ENCODE measurements at places on chromosomes 3 and 15. TPM values are rescaled to one million over a fixed set of nuclear protein-coding genes. Genes with fewer than 3 reads are reported as not detected.

The TIPARP gene
- total RNA-seq = 59.5 TPM

- DNase-seq = no peak
Observed at GRCh38 chr15:55422089-55422488, 13.8 kb downstream of the PIERCE2 start.

- peak; percentile 94 for DNase-seq
Observed at GRCh38 chr3:18424729-18425640, at the start of gene SATB1. Gene SATB1 (minus strand): TSS chr3:18425339. CDS start chr3:18420967, 4,372 bp downstream.

The TMEM202 gene
- total RNA-seq = not detected

- DNase-seq = no peak
Observed at GRCh38 chr15:47339800-47340570, 377.3 kb upstream of the SEMA6D start.

- DNase-seq = no peak
Observed at GRCh38 chr3:192284443-192285072, 442.8 kb downstream of the FGF12 start.

GRCh38 chr3:192449036-192449435 is 278.3 kb downstream of the FGF12 start:
- no peak for DNase-seq

DNA sequence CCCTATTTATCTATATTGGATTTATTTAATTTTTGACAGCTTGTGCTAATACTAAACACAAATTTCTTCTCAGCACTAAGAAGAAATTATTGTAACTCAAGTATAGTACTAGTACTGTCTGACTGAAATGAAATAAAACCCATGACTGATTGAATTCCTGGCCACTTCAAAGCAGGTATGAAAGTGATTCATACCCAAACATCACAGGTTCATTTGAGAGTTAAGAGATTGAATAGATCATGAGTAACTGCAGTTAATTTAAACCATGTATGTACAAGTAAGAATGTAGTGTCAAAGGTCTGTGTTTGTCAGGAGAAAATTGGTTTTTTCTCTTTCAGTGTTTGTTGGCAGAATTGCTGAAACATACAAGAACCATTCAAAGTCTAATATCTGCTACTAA is 332.0 kb upstream of the GRM7 start:
- DNase-seq = no peak

- peak; percentile 22 for DNase-seq
Observed at GRCh38 chr3:65524584-65524983, 514.1 kb downstream of the MAGI1 start.

DNA sequence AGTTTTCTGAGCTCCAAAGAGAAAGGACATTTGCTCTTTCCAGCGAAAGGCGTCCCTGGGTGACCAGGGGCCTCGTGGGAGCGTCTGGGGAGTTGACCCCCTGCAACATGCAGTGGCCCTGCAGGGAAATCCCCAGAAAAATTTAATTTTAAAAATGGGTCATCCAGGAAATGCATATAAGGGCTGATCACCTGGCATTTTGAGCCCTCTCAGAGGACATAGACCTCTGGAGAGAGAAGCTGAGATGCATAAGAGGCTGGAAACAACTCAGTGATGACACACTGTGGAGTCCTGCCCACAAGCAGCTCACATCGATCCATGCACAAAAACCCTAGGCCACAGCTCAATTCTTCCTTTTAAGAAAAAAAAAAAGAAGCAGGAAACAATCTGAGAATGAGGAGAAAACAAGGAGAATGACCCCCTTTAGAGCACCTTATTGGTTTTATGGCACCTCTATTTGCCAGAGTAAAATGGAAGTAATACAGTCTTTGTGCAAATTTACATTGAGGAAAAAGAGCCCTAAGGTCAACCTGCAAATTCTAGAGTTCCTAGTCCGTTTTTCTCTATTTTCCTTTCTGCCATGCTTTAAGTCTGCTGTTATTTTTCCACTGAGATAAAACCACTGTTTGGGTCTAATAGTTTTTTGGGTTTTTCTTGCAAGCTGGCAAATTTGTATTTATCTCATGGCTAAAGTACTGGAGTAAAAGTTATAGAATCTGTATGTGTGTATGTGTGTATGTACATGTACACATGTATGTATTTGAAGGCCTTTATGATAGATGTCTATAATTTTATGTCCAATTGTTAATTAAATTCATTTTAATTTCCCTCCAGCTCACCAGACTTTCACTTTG is 6.9 kb upstream of the BDH1 start:
- DNase-seq = no peak

DNA sequence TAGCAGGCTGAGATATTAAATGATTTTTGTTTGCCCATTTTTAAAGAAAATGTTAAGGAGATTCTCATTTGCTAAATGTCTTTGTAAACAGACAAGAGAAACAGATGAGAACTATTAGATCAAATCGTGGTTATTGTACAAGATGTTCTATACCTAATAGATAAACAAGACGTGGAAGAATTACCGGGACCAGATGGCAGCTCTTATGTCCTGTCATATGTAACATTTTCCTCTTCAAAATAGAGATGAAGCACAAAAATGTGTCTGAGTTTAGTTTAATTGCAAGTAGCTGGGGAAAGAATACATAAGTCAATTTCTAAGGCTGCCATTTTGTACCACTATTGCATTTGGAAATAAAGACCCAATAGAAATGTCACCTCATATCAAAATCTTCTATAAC is 553.7 kb downstream of the TUSC7 start:
- no peak for DNase-seq

GRCh38 chr3:17967953-17968607 is 225.6 kb upstream of the TBC1D5 start:
- no peak for DNase-seq

GRCh38 chr15:31215490-31216214 is 111.0 kb upstream of the KLF13 start:
- DNase-seq = peak; percentile 93

DNA sequence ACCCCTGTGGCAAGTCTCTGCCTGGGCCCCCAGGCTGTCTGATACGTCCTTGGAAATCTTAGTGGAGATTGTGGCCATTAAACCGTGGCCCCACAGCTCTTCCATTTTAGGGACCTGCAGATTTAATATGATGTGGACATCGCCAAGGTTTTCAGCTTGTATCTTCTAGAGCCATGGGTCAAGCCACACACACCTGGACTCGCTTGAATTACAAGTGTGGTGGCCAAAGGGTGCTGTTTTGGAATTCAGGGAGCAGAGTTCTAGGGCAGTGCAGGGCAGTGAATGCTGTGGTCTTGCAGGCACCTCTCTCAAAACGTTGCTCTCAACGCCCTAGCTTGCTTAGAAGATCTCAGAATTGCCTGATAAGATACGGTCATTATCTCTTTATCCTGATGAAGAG is 211.2 kb downstream of the ROBO2 start:
- no peak for DNase-seq

- peak; percentile 94 for DNase-seq
Observed at GRCh38 chr15:81133782-81134461, at the start of gene CFAP161. Gene CFAP161 (plus strand): TSS chr15:81134270. CDS start chr15:81134330, 60 bp downstream.

The KNG1 gene
- total RNA-seq = not detected

DNA sequence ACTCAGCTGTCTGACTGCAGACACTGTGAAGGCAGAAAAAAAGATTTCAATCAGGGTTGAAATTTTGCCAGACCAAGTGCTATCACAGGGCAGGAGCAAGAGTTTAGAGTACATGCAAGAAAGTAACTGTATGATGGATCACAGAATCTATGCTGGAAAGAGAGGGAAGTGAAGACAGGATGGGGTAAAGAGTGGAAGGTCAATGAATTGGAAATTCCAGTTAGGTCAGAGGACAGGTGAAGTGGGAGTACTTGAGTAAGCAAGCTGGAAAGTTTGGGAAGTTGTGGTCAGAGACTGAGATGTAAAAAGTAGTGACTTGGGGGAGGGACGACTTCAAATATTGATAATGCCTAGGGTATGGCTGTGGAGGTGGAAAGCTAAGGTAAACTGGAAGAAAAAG is 7.2 kb downstream of the SPG11 start:
- no peak for DNase-seq

DNA sequence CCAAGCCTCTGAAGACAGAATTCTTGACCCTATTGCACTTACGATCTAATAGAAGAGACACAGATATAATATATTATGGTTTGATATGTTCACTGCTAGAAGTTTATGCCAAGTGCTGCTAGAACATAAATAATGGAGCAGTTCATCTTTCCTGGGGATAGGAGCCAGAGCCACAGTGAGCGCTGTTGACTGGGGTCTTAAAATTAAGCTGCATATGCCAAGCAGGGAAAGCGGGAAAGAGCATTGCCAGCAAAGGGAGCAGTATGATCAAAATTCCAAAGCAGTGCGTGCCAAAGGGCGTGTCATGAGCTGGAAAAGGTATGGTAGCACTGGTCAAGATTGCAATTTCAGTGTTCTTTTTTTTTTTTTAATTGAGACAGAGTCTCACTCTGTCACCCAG is 49.1 kb upstream of the ABHD2 start:
- no peak for DNase-seq

GRCh38 chr3:141933421-141934300 is 57.2 kb downstream of the ATP1B3 start:
- DNase-seq = no peak

The VILL gene
- total RNA-seq = 86.8 TPM

DNA sequence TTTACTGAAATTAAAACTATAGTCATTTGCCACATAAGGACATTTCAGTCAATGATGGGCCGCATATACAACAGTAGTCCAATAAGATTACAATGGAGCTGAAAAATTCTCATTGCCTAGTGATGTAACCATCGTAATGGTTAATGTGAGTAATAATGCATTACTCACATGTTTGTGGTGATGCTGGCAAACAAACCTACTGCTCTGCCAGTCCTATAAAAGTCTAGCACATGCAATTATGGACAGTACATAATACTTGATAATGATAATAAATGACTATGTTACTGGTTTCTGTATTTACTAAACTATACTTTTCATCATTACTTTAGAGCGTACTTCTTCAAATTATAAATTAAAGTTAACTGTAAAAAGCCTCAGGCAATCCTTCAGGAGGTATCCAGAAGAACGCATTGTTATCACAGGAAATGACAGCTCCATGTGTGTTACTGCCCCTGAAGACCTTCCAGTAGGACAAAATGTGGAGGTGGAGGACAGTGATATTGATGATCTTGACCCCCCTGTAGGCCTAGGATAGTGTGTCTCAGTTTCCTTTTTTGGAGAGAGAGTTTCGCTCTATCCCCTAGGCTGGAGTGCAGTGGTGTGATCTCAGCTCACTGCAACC is 102.7 kb downstream of the ATP1B3 start:
- no peak for DNase-seq

GRCh38 chr3:150057227-150057626 is 86.5 kb upstream of the PFN2 start:
- DNase-seq = no peak

- no peak for DNase-seq
Observed at GRCh38 chr3:52121813-52122212, 32.4 kb downstream of the POC1A start.

DNA sequence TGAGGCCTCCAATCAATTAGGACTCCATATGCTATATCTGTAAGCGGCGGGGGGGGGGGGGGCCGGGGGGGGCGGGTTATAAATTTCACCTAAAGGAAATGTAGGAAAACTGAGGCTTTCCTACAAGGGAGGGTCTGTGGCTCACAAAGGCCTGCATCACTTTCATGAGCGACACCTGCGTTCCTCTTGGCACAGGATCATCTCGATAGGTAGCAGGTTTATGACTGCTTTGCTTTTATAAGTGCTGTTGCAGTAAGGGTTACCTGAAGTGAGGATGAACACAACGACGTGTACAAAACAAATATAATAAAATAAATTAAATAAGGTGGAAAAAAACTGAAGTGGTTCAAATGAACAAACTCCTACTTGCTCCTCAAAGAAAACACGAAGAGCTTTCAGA is 194.3 kb downstream of the FOXP1 start:
- DNase-seq = no peak

GRCh38 chr15:68584756-68585573 is 6.2 kb downstream of the CORO2B start:
- no peak for DNase-seq

- peak; percentile 95 for DNase-seq
Observed at GRCh38 chr3:194682694-194683310, 2.9 kb upstream of the FAM43A start.

The ERC2 gene
- total RNA-seq = 3.1 TPM

DNA sequence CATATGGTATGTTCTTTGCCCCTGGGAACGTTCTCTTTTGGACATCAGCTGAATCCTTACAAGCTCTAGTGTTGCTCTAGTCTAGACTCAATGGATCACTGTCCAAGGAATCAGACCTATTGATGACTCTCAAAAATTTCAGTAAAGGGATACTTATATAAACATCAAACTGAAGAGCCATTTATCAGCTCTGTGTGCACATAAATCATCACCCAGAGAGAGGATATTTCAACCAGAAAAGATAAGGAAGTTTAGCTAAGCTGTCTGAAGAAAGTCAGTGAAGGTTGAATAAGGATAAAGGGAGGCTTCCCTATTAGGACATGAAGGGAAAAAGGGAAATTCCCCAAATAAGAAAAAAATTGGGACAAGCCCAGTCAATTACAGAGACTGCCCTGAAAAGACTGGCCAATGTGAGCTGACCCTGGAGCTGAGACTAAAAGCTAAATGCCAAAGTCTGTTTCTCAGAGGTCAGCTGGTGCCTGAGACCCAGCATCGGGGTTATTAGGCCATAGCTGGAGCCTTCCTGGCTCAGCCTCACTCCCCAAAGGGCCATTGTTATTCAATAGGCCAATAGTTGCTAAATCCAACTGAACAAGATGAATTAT is 424.1 kb upstream of the THBS1 start:
- DNase-seq = no peak

GRCh38 chr3:106518516-106518915 is 649.7 kb upstream of the CBLB start:
- DNase-seq = no peak

The CPNE4 gene
- 4.1 TPM for total RNA-seq

DNA sequence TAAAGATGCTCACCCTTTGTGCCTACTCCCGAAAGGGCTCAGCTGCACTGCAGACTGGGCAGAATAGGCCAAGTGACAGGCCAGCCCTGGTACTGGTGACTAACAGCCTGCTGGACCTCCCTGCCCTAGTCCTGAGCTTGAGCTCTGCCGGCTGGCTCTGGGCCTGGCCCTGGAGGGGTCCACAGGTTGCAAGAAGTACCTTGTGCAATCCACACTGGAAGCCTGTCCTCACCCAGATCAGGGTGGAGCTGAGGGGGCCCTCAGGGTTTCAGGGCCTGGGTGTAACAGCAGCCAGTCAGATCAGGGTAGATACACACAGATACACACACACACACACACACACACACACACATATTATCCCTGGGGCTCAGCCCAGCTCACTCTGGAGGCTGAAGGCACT is 27.3 kb upstream of the PLA2G4D start:
- DNase-seq = no peak

The MUC20 gene
- 5.3 TPM for total RNA-seq

DNA sequence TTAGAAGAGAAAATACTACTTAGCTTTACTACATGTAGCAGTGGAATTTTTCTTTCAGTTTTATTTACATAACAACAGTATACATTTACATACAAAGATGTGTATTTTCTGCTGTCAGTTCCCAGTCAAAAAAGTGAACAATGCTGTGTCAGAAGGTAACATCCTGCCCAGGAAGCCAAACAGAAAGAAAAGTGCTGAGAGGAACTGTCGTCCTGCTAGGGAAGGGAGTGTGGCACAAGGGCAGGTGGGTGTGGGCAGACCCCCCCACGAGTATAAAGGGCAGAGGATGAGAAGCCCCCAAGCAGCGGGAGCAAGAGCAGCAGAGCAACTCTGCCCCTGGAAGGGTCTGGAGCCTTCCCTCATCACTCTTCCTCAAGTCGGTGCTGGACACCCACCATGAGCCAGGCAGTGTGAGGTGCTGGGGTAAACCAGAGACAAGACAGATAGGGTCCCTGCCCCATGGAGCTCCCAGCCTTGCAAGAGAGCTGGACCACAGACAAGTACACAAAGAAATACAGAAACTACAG is 39.7 kb downstream of the TBC1D2B start:
- DNase-seq = peak; percentile 6

The ANAPC13 gene
- total RNA-seq = 31.2 TPM

The PROK2 gene
- not detected for total RNA-seq

- DNase-seq = no peak
Observed at GRCh38 chr15:55530861-55531313, 22.9 kb upstream of the DNAAF4 start.

Data from stomach (tissue), 19 donors.